ENCODE measurements at places on chromosomes 3 and 15.

GRCh38 chr15:33533197-33533596 lies 222.4 kb downstream of the RYR3 start:
- DNase-seq: no peak

DNA sequence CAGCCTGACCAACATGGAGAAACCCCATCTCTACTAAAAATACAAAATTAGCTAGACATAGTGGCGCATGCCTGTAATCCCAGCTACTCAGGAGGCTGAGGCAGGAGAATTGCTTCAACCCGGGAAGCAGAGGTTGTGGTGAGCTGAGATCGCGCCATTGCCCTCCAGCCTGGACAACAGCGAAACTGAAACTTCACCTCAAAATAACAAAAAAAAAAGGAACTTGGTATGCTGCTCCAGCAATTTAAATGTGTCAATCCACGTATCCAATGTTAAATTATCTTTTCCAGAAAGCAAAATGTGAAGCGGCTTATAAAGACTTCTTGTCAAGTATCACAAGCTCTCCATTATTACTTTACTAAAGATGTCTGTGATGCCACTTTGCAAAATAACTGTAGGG lies 9.9 kb upstream of the ARIH1 start:
- no peak for DNase-seq

DNA sequence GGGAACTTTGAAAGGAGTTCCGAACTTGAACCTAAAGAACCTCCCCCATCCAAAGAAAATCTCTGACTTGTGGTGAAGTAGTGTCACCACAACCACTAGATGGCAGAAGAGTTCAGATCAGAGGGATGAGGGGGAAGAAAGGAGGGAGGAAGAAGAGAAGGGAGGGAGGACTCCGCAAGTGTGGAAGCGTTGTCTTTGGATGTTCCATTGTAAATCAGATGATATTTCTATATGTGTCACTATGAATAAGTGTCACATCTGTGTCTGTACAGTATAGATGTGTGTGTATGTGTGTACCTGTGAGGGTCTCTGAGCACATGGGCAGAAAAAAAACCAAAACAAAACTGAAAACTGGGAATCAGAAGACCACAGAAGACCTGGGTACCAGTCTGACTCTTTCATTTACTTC lies 16.9 kb downstream of the SLC24A1 start:
- no peak for DNase-seq

- DNase-seq: no peak
Observed at GRCh38 chr3:134754768-134755559, 40.1 kb upstream of the EPHB1 start.

- DNase-seq: no peak
Observed at GRCh38 chr15:77421370-77421700, 647 bp downstream of the HMG20A start.

GRCh38 chr15:57337868-57338411 lies 38.4 kb upstream of the CGNL1 start:
- DNase-seq: no peak

DNA sequence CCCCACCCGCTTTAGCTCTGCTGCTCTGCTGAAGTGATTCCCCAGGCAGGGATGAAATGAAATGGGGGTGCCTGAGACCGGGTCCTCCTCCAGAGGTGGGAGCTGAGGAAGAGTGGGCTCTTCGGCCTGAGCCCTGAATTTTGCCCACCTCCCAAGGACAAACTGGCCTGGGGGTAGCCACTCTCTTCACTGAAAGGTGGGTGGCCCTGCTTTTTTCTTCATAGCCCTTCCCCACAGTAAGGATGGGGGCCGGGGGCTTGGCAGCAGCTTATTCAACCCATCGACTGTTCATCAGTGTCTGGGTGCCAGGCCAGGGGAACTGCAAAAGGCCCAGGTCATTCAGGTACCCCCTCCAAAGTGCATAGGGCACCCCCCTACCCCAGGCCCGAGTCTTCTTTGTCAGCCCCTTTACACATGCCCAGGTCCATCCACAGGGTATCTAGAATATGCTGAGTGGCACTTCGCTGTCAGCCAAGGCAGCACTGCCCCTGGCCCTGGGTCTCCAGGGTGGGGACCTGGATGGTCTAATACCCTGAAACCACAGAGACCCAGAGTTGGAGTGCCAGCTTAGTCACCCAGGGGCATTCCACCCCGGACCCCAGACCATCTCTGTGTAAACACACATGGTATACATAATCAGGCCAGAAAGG lies 7.9 kb downstream of the SCN5A start:
- DNase-seq: no peak

- DNase-seq: no peak
Observed at GRCh38 chr15:75067123-75067830, 43.9 kb downstream of the PPCDC start.

GRCh38 chr15:91308199-91308598 lies 208.1 kb downstream of the SV2B start:
- DNase-seq: no peak

DNA sequence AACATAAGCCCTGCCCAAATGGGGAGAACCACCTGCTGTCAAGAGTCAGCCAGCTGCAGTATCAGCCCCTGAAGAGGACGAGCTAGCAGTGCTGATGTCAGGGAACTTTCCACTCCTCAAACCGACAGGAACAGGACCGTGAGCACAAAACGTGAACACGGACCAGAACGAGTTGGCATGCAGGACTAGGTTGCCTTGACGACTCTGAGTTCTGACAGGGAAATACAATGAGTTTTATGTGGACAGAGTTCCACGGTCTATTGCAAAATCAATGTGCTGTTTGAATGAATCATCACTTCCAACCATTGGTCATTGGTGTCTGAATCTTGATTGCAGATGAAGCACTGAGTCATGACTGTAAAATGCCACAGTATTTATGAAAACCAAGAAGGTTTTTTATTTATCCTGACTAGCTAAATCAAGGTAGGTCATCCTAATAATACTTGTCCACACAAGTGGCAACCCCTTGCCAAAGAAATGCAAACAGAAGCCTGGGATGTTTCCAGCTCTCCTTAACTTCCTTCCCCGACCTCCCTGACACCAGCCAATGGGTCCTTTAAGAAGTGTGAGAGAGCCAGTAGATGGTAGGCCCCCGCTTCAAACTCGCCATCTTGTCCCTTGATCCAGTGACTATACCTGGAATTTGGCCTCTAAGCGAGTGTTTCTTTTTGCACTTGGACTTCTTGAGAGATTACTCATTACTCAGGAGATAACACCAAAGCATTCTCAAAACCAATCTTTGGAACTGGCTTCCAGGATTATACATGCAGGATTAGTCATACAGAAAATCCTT lies 119.6 kb downstream of the ASB7 start:
- no peak for DNase-seq

GRCh38 chr3:166783206-166783605 lies 596.9 kb downstream of the ZBBX start:
- no peak for DNase-seq

DNA sequence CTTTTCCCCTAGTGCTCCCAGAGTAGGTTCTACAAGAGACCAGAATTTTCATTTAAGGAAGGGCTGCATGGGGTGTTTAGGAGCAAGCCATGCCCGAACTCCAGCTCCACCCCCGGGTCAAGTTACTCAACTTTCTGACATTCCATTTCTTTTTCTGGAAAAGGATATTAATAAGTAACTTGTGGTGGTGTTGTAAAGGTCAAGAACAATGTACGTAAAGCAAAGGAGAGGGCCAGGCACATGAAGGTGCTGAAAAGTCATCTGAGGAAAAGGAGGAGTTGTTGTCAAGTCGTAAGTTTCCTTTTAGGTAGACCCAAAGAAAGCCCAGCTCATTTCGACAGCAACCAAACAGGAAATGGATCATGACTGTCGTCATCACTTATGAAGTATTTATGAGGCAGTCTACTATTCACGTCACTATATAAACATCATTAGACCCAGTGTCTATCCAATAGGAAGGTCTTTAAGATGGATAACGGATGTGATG lies 319.6 kb upstream of the IL12A start:
- DNase-seq: no peak

- DNase-seq: no peak
Observed at GRCh38 chr3:50290161-50290641, 2.0 kb downstream of the IFRD2 start.

- DNase-seq: no peak
Observed at GRCh38 chr3:46778101-46778500, 60.4 kb upstream of the PRSS50 start.

GRCh38 chr3:122681974-122682409 lies 1.4 kb downstream of the PARP14 start:
- no peak for DNase-seq
